ENCODE measurements at places on chromosomes 11 and 22. TPM values are rescaled to one million over a fixed set of nuclear protein-coding genes. Genes with fewer than 3 reads are reported as not detected.

DNA sequence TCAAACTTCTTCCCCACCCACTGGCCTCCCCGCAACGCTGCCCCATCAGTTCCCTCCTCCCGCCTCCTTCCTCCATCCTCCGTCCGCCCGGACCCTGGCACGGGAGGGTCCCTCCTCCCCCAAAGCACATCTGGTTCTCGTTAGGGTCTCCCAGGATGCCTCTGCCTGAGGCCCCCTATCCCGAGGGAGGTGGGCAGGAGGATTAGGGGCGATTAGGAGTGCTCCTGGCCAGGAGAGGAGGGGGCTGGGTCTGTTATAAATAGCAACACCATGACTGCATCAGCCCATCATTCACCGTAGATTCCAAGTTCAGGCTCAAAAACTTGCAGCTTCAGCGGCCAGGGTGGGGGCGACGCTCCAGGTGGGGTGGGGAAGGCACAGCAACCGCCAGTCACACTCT is 10.4 kb downstream of the MYRF start:
- peak; percentile 33 for DNase-seq

- DNase-seq: peak; percentile 15
These were observed 4.3 kb downstream of the INPPL1 start for GRCh38 chr11:72228844-72229231.

GRCh38 chr11:67266449-67267187 is at the start of gene GRK2:
GRK2 (plus strand) TSS chr11:67266473; CDS start chr11:67266700, 227 bp downstream.
- no peak for DNase-seq

Gene NTM
- 87.2 TPM for total RNA-seq

GRCh38 chr11:111189466-111189865 is 56.1 kb upstream of the POU2AF2 start:
- no peak for DNase-seq

DNA sequence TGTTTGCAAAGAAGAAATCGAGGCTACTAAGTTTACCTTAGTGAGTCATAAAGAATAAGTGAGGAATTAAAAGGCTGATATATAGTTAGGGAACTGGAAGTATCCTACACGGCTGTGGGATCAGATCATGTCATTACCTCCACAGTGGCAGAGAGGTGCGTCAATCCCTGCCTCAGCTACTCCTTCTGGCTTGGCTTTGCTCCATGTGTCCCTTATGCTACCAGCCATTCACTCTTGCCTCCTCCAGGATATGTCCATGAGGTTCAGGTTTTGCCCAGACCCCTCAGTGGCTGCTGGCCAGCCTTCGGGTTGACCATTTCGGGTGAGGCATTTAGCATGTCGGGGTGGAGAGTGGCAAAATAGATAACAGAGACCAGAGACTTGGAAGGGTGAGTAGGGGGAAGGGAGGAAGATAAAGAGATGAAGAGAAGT is 153.4 kb downstream of the LDLRAD3 start:
- no peak for DNase-seq

GRCh38 chr22:49525801-49526535 is 301.7 kb downstream of the BRD1 start:
- no peak for DNase-seq

DNA sequence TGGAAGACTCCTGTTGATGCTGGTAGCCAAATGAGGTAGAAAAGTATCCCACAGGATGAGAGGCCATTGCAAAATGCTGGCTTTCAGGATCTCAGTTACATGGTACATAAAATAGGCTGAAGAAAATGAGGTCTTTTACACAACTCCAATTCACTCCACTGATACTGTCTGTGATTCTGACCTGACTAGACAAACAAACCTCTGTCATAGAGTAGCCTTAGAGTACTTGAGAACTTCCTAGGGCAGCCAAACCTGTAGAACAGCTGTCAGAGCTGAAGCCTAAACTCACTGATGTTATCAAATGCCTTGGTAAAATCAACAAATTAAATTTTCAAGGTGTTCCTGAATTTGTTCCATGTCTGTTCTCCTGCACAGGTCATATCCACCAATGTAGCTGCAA is 26.2 kb upstream of the POGLUT3 start:
- DNase-seq: no peak

- DNase-seq: no peak
These were observed 2.5 kb downstream of the CHORDC1 start for GRCh38 chr11:90220391-90220790.

Gene RTN4R
- total RNA-seq: 10.0 TPM

DNA sequence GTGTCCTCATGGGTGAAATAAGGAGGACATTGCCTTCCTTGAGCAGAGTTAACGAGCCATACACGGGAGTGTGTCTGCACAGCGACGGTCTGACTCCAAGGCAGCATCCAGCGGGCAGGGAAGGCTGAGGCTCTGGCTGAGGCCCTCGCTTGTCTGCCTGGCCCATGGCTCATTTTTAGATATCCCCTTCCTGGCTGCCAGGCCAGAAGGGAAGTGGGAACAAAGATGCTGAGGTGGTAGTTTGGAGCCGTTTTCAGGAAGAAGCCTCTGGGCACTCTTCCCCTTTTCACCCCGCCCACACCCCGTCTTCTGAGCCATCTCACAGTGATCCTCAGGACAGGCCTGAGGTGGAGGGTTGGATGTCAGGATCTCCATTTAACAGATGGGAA is 3.0 kb upstream of the SLCO2B1 start:
- no peak for DNase-seq

GRCh38 chr11:44301564-44302271 is 8.2 kb downstream of the ALX4 start:
- peak; percentile 72 for DNase-seq

DNA sequence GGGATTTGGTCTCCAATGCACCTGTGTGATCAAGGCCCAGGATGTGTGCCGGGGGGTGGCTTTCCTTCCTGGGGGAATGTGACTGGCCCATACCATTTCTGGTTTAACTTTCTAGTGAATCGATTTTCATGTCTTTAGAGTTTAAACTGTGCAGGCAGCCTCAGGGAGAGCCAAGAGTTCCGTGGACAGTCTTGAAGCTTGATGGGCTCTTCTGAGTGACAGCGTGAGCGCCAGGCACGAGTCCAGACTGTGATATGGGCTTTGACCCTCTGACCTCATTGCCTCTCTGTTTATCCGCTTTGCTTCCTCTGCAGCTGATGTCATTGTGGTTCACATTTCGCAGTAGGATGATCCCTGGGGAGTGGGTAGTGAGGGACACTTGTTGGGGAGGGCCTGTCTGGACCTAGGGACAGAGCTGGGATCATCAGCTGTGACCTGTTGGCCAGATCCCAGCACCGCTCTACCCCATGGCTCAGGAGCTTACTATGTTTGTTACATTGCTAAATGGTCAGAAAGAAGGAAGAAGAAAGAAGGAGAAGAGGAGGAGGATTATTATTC is 80.6 kb upstream of the CLDN5 start:
- DNase-seq: no peak

Gene HEPACAM
- not detected for total RNA-seq

- no peak for DNase-seq
These were observed 243.9 kb downstream of the TENM4 start for GRCh38 chr11:79196950-79197349.

DNA sequence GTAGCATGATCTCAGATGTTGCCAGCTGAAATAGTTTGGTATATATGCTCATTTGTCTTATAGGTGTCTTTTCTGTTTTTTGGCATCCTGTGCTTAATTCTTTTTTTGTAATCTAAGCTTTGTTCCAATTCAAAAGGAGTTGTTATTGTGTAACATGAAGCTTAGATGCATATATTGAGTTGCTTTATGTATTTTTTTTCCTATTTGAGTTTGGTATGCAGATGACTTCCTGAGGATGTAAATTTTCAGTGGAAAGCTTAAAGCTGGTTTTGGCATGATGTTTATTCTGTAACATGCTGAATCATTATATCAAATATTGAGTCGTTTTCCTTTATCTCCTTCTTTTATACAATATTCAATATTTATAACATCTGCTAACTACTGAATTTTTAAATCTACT is 69.4 kb downstream of the DDX10 start:
- no peak for DNase-seq

Gene SHISAL1
- total RNA-seq: 0.74 TPM

Gene DNAJB7
- not detected for total RNA-seq

GRCh38 chr11:69945157-69945556 is 125.9 kb upstream of the FGF3 start:
- no peak for DNase-seq

- no peak for DNase-seq
These were observed 550.4 kb downstream of the DLG2 start for GRCh38 chr11:85076535-85077330.

Gene SORL1
- 33.3 TPM for total RNA-seq

Gene PGA5
- not detected for total RNA-seq

DNA sequence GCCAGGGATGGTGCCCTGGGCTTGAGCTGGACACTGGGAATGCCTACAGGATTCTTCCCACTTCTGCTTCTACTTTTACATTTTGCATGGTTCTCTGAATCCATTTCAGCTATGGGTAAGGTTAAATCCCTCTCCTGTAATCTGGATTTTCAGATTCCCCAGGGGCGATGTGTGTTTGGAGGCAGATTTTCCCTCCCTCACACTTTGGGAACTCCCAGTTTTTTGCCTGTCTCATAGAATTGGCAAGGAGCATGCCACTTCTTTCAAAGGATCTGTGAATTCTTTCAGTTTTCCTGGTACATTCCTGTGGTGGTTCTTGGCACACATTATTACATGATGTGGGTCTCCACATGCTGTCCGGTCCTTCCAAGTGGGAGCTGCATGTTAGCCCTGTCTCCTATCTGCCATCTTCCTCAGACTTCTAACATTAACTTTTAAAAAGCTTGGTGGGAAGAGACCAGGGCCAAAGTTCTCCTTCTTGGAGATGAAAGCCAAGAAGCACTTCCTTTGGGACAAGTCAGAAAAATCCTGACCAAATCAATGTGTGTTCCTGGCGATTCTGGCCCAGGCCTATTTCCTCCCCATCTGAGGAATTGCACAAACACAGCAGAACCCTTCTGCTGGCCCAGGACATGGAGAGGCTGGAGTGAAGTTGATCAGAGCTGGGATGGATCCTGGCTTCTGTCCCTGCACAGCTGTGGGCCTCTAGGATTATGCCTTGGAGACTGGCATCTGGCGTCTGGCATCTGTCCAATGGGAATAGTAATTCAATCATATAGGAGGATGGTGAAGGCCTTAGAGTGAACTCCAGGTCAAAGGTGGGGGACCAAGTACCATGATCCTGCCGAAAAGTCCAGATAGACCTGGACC is 5.4 kb upstream of the APOL2 start:
- no peak for DNase-seq

- DNase-seq: no peak
These were observed 9.5 kb downstream of the EMID1 start for GRCh38 chr22:29215012-29215860.

DNA sequence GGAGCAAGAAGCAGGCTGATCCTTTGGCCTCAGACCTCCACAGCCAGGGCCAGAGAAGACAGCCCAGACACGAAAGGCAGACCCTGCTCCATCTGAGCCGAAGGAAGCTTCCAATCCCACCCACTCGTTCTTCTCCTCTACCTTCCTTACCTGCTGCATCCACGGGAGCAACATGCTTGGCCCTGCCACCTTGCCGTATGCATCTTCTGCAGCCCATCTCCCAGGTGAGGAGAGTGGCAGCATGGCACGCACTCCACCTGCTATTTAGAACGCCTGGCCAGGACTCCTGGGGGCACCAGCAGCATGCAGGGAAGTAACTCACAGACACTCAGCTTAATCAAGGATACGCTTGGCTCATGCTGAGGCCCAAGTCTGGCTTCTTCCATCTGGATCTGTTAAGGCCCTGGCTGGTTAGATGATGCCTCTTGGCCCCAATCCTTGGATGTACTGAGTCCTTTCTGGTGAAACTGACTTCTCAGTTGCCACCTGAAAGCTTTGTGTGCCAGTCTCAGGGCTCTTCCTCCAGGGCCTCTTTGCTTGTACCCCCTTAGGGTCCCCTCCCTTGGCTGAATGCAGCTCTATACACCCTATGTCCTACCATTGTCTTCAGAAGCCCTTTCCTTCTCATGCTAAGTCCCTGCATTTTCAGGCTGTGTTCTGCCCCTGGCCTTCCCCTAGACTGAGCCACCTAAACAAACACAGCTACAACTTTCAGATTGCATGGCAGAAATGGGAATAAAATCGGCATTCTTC is 604.9 kb downstream of the BUD13 start:
- no peak for DNase-seq

DNA sequence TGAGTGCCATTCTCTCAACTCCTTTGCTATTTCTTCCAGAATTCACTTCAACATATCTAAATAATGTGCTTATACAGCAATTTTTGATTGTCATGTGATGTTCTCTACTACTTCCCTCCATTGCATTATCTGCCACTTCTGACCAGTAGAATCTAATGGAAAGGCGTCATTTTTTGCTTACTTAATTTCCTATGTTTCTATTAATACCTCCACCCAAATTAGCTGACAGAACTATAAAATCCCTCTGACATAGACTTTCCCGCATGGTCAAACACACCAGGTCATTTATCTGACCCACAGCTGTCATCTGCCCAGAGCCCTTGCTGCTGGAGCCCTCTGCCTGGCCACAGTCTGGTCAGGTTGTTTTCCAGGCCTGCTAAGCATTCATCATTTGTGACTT is 258.6 kb upstream of the NARS2 start:
- DNase-seq: no peak

Gene SCO2
- total RNA-seq: not detected

Gene CRYAB
- total RNA-seq: 23.0 TPM

- peak; percentile 20 for DNase-seq
These were observed 3.3 kb upstream of the FXYD2 start for GRCh38 chr11:117827521-117828511.

Gene EIF3M
- total RNA-seq: 120 TPM

GRCh38 chr11:12187399-12187798 is 77.0 kb downstream of the MICAL2 start:
- peak; percentile 38 for DNase-seq

GRCh38 chr22:23215294-23216241 is 35.3 kb downstream of the BCR start:
- peak; percentile 63 for DNase-seq

Gene TMEM151A
- total RNA-seq: not detected

DNA sequence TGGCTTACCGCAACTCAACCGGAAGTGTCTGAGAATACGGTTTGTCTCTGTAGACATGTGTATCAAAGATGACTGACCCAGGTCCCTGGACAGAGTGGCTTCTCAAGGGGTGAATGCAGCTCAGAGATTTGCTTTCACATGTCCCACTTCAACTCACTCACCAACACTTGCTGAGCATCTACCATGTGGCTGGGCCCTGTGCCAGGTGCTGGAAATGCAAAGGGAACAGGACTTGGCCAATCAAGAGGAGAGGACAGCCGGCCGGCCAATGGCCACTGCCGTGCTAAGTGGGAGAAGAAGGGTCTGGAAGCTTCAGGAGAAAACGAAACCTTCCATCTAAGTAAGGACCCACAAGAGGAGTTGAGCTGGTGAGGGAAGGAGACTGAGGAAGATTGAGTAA is 151.3 kb downstream of the CEP164 start:
- DNase-seq: no peak

GRCh38 chr11:85767246-85767945 is 43.5 kb downstream of the SYTL2 start:
- DNase-seq: no peak

DNA sequence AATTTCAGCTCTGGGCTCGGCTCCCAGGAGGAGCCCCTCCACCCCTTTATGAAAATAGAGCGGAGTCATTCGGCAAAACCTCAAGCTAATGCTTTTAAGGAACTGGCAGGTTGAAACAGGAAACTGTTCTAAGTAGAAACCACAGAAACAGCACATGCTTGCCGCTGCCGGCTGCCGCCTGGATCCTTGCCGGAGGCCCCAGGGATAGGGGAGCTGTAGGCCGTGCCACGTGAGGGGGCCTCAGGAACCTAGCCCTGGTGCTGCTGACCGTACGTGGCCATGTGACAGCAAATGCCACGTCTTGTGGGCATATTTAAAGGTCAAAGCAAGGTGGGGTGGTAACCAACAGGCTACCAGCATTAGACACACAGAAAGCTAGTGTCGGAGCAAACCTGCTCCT is 77.9 kb upstream of the TIMP3 start:
- peak; percentile 89 for DNase-seq

Gene OSM
- total RNA-seq: 4.2 TPM

GRCh38 chr11:815675-816432 is 2.9 kb upstream of the PNPLA2 start:
- peak; percentile 62 for DNase-seq

Gene GRM5
- 0.30 TPM for total RNA-seq

All from upper lobe of left lung (tissue), 6 donors.